Keratinocyte (primary cell): ENCODE measurements at places on chromosomes 2 and 18. TPM values are rescaled to one million over a fixed set of nuclear protein-coding genes. Genes with fewer than 3 reads are reported as not detected.

DNA sequence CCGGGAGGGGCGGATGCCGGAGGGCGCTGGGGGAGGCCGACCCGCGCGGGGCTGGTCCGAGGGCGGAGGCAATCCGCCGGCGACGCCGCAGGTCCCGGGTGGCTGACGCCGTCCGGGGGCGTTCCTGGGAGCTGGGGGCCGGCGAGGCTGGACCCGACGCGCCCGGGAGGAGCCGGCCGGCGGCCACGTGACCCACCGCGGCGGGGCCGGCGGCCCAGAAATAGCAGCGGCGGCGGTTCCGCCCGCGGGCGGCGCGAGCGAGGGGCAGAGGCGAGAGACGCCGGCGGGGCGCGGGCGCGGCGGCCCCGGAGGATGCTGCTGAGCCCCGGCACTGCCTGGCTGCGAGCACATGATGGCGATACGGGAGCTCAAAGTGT is at the start of gene RAB31:
Gene RAB31 (plus strand): TSS at position 245 of the 377 bp plus-strand sequence. CDS start 105 bp downstream, at position 350.
- DNase-seq, result no peak

The CDH7 gene
- not detected in 3 replicates for polyA plus RNA-seq

The GPR35 gene
- polyA plus RNA-seq, result 0.04 to 0.17 TPM (median 0.09 TPM) in 3 replicates

The NT5DC4 gene
- 0.03 to 1.00 TPM (median 0.07 TPM) in 3 replicates for polyA plus RNA-seq
